Stimulated activated CD8-positive, alpha-beta memory T cell treated with anti-CD3 and anti-CD28 coated beads, Interleukin-4, amount 100 ng/mL, for 1 hour (primary cell): ENCODE measurements at places on chromosomes 5 and 9.

DNA sequence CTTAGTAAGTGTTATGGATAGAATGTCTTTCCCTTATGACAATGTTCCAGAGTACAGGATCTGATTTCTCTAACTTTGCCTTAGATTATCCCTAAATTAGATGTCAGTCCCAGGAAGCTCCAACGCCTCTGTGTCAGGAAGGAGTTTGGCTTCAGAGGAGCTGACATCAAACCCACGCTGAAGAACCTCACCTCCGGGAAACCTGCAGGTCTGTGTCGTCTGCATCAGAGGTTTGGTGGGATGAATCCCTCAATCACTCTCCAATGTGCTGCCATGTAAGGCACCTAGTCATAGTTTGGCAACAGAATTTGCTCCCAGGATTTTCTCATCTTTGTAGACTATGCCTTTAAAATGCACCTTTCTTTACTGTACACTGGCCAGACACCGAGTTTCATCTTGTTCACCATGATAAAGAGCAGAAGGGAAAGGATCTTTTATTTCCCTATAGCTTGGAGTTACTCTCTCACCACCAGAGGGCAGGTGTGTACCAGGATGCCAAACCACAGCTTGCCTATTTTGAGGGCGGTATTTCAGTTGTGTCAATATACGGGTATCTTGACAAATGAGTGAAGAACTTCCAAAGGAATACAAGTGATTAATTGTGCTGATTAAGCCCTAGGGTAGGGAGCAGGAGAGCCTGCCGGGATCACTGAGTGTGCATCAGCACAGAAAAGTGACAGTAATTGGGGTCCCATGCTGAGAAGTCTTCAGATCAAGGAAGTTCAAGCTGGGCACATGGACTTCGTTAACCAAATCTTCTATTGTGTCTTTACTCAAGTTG, 23.4 kb downstream of the MINAR2 start:
- no peak for DNase-seq

- no peak for DNase-seq
Observed at GRCh38 chr9:37026931-37027581, 7.0 kb downstream of the PAX5 start.

DNA sequence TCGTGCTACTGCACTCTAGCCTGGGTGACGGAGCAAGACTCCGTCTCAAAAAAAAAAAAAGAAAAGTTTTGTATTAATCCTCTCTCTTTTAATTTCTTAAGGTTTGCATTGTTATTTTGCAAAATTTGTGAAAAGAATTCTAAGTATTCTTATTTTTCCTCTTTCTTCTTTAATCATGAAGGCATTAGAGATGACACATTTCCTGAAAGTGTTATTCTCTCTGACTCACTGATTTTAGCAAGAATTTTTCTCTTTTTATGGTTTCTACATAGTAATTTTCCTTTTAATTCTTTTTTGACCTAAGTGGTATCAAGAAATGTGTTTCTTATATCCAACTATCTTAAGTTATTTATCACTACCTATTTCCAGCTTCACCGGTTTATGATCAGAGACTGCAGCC, 78.0 kb downstream of the NSUN2 start:
- DNase-seq, result no peak

- no peak for DNase-seq
Observed at GRCh38 chr5:179793468-179794139, at the start of gene LTC4S. TSS of gene LTC4S (plus strand) at chr5:179793986. CDS start at chr5:179794081, 95 bp downstream.

GRCh38 chr9:38083858-38084555, 15.0 kb upstream of the SHB start:
- DNase-seq, result no peak

DNA sequence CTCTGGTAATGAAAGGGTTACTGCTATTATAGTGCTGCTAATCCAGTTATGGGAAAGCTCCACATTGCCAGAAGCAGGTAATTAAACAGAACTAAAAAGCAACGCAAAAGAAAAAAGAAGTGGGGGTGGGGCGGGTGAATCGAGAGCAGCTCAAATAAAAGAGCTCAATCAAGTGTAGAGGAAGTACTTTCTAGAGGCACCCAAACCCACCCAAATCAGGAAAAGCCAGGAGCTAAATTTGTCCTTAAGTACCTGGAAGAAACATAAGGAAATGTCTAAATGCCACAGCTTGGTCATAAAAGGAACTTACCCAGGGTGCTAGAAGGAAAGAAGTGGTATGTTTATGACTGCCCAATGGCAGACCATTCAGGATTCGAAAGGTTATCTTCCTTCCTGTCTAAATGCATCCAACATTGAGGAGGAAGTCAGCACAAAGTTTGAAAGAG, 2.4 kb upstream of the RNF145 start:
- DNase-seq, result no peak
